Smooth muscle cell of trachea (primary cell): ENCODE measurements at places on chromosomes 3 and 15. TPM values are rescaled to one million over a fixed set of nuclear protein-coding genes. Genes with fewer than 3 reads are reported as not detected.

LDHAL6B gene
- total RNA-seq: not detected in 2 replicates

PCLAF gene
- total RNA-seq: 23.3 and 66.8 TPM in 2 replicates

PLS1 gene
- total RNA-seq: 0.33 and 0.87 TPM in 2 replicates

EFHB gene
- 0.15 and 0.17 TPM in 2 replicates for total RNA-seq

PLSCR5 gene
- not detected in 2 replicates for total RNA-seq

CELSR3 gene
- 1.0 and 3.5 TPM in 2 replicates for total RNA-seq

SERINC4 gene
- total RNA-seq: 0.15 TPM in 1 of 2 replicates, not detected in the other

RAD18 gene
- total RNA-seq: 6.5 and 13.2 TPM in 2 replicates

CAPN7 gene
- total RNA-seq: 41.0 and 53.3 TPM in 2 replicates

ANKUB1 gene
- total RNA-seq: not detected in 2 replicates

CPB1 gene
- not detected in 2 replicates for total RNA-seq

PRSS50 gene
- not detected in 2 replicates for total RNA-seq

NKIRAS1 gene
- 14.1 and 14.4 TPM in 2 replicates for total RNA-seq

ZNF80 gene
- total RNA-seq: not detected in 2 replicates

NPAP1 gene
- total RNA-seq: not detected in 2 replicates

EPHA6 gene
- total RNA-seq: not detected in 2 replicates

IGSF10 gene
- 0.99 and 1.3 TPM in 2 replicates for total RNA-seq

SAMMSON gene
- total RNA-seq: not detected in 2 replicates

ITGB5 gene
- total RNA-seq: 167 and 309 TPM in 2 replicates

CEMIP gene
- total RNA-seq: 111 and 613 TPM in 2 replicates

RPP25 gene
- 2.0 and 6.3 TPM in 2 replicates for total RNA-seq

LRRN1 gene
- under 0.01 TPM in 2 replicates for total RNA-seq

C3orf20 gene
- under 0.01 TPM in 1 of 2 replicates, not detected in the other for total RNA-seq
